Activated CD8-positive, alpha-beta memory T cell treated with anti-CD3 and anti-CD28 coated beads for 48 hours (primary cell): ENCODE measurements at places on chromosomes 6 and 20.

DNA sequence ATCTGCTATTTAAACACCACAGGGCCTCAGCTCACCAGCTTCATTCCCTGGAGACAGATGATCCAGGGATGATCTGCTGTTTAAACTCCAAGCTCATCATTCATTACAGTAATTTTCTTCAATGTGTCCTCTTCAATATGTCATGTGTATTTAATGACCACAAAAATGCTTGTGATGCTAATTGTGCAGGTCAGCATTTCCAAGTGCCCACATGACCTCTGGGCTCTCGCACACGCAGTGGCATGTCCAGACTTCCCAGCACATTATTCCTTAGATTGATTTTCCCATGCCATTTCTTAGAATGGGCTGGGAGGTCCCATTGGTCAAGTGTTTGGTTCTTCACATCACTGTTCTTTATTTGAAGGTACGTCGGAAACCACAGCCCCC, 434.4 kb downstream of the HAO1 start:
- no peak for DNase-seq

GRCh38 chr6:100998111-100998510, 117.0 kb upstream of the ASCC3 start:
- DNase-seq, result no peak

GRCh38 chr6:34909320-34909883, 20.3 kb downstream of the ANKS1A start:
- DNase-seq, result no peak

GRCh38 chr6:130994319-130995097, 68.5 kb downstream of the EPB41L2 start:
- no peak for DNase-seq

- DNase-seq, result no peak
Observed at GRCh38 chr20:8094415-8094818, 37.6 kb upstream of the PLCB1 start.

GRCh38 chr6:165775721-165776120, 112.7 kb upstream of the PDE10A start:
- DNase-seq, result no peak

DNA sequence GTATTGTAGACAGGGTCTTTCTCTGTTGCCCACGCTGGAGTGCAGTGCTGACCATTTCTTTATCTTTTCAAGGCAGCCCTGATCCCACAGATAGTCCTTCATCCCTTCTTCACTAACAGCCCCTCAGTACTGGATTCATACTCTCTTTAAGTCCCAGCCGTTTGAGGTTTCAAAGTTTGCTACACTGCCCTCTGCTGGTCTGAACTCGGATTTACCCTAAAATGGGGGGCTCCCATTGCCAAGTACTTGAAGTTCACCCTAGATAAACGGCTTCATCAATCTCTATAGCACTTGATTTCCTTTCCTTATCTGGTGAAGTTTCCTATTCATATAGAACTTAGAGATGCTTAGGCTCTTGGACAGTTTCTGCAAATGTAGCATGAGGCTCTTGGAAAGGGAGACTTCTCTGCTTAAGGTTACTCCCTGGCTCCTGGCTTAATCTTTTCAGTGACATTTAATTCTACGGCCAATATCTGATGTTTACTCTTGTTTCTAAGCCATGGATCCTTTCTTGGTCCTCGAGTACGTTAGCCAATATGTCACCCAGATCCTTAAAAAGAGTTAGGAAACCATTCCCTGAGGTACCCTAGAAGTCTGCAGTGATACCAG, 21.4 kb upstream of the PREP start:
- DNase-seq, result peak; percentile 19

DNA sequence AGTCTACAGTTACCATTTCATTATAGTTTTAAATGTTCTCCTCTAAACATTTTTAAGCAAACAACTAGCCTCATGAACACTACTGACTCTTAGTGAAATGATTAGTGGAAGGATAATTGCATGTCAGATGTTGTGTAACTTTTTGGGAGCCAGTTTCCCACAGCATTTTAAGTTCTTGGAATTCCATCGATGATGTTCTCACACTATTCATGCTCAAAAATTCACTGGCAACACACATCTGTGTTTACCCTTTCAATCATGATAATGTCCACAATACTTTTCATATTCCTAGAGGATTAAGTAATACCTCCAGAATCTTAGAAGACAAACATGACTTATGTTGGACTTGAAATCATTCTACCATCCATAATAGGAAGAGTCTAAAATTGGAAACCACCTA, 678.1 kb upstream of the ID4 start:
- no peak for DNase-seq

DNA sequence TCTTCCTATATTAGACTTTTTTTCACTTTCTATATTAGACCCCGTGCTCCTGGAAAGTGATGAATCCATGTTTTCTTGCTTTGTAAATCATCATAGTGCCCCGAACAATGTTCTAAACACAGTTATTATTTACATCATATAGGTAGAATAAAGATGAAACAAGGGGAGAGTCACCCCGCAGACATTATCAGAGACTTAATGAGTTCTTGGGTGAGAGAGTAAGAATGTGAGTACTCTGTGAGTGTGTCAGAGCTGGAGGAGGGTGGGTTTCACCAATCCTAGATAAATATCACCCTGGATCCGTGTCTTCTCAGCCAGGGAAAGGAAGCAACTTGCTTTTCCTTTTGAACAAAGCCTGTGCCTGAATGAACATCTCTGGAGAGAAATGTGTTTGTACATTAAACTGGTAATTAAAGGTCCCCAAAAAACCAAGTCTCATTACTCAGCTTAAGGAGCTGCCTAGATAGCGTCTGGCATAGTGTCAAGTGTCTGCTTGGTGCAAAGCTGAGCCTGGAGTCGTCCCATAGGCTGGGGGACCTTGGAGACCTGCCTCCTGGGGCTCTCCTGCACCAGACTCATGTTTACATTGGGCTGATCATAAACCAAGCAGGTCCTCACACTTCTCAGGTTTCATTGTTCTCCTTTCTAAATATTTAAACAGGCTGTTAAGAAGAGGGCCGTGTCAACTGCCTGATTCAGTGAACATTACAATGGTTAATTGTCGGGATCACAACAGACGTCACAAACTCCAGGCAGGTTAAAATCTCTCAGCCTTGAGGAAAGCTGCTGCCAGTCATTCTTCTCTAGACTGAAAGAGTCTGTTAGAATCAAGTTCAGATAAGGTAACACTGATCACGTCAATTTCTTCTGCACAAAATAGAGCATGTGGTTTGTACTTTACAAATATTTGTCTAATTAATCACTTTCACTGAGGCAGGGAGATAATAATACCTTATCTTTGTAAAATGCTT, 179.7 kb upstream of the MYLIP start:
- no peak for DNase-seq

- peak; percentile 38 for DNase-seq
Observed at GRCh38 chr6:16669227-16669626, 92.0 kb downstream of the ATXN1 start.

DNA sequence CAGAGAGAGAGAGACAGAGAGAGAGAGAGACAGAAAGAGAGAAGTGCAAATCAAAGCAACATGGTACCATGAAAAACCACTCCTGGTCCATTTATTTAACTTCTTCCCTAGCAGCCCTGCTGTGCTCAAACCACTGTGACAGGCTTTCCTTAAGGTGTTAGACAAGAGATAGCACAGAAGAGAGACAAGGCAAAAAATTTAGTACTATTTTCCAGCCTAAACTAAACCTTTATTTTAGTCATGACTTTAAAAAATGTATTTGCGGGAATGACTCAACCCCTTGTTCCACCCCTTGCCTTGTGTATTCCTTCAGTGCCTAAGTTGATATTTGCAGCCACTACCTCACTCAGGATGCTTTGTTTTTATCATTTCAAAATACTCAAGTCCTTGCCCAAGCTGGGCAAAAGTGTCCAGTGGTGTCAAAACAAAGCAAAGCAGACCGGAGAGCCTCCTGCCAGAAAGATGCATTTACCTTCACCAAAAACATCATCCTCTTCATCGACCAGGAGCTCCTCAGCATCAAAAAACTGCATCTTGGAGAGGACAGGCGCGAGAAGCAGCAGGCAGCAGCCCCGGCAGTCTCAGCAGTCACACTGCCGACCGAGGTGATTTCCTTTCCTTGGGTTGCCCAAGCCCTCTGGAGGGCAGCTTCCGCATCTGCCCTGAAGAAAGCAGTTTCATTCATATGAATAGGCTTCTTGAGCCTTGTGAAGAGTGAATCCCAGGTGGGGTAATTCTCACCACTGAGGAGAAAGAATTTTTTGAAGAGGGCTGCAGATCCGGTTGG, at the start of gene RIPOR2:
TSS of gene RIPOR2 (minus strand) at position 595 of the 787 bp plus-strand sequence. CDS start at position 533, 62 bp downstream.
- peak; percentile 57 for DNase-seq
